Large intestine (tissue), 12 donors: ENCODE measurements at places on chromosomes 7 and 10. TPM values are rescaled to one million over a fixed set of nuclear protein-coding genes. Genes with fewer than 3 reads are reported as not detected.

The MARVELD1 gene
- 32.9 TPM for polyA plus RNA-seq

The CHST3 gene
- polyA plus RNA-seq = 4.7 TPM

DNA sequence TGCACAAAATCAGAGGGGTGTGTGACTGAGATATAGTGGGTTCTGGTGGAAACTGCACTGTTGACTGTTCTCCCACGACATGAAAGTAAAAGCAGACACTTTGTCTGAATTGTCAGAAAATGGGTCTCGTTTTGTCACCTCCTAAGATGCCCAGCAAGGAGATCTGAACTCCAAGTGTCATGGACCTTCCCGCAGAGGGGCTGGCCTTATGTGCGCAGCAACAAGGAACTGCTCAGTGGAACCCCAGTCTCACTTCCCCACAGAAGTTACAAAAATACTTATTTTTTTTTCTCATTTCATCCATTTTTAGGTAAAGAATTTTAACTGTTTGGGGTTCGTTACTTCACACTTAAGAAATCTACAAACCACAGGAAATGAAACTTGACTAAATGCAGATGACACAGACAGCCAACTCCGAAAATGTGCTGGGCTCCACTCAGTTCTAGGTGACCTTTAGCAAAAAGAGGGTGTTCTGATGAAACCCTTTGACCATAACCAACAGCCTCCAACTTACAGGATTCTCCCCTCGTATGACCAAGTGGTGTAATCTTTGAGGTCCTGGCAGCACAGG, 115.0 kb downstream of the FAM107B start:
- DNase-seq = no peak

- no peak for DNase-seq
Measured at GRCh38 chr10:92573091-92573797, 649 bp downstream of the IDE start.

The TSPAN12 gene
- polyA plus RNA-seq = 99.6 TPM

GRCh38 chr7:94183289-94183749, 179.2 kb upstream of the BET1 start:
- DNase-seq = peak; percentile 80

The HMX3 gene
- polyA plus RNA-seq = 1.5 TPM
